GM04503 (cell line): ENCODE measurements at places on chromosomes 3 and 15.
A peak's percentile ranks its signal among the peaks of the same experiment; 100 is the strongest.

DNA sequence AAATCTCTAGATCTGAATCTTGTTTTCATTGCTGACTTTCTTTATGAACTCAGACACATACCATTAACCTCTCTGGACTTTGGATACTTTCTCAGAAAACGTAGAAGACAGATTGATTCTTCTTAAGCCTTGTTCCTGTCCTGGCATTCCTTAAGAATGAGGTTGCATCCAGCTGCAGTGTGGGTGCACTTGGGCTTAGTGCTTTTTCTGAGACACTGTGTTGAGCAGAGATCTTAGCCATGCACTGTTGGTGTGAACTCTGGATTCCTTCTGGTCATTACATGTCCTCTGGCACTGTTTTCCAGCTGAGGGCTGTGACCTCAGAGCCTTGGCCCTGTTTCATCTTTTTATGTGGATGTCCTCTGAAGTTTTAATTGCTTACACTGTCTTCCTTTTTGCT lies 428.3 kb downstream of the CNTN4 start:
- DNase-seq, result no peak

GRCh38 chr15:52334491-52335160 lies 39.0 kb upstream of the MYO5C start:
- peak; percentile 42 for DNase-seq

DNA sequence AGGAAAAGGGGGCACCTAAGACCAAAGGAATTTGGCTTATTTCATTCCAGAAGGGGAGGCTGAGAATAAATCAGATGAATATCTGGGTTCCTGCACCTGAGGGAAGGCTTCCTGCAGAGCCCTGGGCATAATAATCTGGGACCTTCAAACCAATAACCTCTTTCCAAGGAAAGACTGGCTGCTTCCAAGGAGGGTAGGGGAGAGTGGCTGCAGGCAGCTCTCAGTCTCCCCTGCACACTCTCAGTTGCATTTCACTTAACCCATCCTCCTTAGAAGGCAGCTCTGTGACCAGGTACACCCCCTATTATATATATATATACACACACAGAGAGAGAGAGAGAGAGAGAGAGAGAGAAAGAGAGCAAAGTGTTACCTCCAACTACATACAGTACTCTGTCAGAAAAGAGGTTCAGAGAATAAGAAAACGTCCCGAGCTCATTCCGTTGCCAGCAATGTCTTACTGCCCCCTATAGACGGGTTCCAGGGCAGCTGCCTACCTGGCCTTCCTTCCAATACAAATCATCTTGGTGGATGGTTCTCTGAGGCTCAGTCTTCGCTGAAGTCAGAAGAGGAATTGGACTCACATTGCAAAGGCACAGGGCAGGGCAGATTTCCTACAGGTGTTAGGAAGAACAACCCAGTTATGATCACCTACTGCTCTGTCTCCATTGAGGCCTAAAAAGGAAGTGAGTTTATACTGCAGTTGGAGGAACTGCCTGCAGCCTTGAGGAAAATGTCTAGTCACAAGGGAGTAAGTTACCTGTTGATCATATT lies 26.1 kb downstream of the CAPN3 start:
- no peak for DNase-seq

DNA sequence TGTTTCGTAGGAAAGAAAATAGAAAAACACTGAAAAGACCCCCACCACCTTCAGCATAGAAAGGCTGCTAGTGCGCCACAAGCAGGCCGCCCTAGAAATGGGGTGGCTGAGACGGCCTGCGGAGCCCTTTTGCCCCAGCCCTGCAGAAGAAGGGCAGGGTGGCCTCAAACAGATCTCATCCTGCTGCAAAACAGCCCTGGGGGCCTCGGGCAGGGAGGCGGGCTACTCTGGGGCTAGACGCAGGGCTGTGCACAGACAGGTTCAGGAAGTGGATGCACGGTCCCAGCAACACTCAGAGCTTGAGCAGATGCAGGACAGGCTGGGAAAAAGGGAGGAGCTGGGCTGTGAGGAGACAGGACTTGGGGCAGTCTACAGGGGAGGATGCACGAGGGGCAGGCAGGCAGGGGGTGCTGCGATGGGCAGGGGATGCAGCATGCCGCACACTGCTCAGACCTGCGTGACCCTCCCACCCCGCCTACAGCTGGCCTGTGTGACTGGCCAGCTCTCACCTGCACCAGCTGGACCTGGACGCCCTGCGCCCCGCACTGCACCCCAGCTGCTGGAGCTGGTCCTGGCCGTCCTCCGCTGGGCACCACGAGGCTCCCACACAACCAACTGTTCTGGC lies 34.3 kb downstream of the ZXDC start:
- no peak for DNase-seq

GRCh38 chr15:66860844-66861243 lies 158.8 kb downstream of the SMAD6 start:
- DNase-seq, result no peak

- no peak for DNase-seq
These were observed 98.3 kb downstream of the ANO10 start for GRCh38 chr3:43523454-43524053.

DNA sequence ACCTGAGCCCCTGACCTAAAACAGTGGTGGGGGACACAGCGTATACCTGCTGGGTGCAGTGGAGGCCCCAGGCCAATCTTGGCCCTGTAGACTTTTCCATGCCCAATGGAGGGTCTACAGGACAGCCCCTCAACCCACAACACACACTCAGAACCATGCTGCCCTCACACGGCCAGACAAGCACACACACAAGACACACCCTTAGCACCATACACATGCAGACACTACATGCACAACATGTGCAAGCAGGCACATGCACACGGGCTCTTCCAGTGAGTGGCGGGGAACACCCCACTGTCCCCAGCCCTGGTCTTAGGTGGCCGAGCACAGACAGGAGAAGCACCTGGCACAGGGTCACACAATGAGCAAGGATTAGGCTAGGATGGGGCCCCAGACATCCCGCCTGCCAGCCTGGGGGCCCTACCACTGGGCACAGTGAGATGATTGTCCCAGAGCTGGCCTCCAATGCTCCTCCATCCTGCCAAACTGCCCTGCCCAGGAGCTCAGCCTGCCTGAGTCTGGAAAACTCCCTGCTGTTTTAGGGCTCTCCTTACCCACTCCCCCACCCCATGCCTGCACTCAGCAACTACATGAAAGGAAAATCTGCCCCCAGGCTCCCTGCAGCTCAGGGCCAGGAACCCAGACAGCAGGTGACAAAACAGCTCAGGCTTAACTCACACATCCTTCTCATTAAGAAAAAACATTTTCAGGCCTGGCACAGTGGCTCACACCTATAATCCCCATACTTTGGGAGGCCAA lies 15.8 kb downstream of the IQSEC1 start:
- no peak for DNase-seq
